ENCODE measurements at places on chromosomes 2 and 18. TPM values are rescaled to one million over a fixed set of nuclear protein-coding genes. Genes with fewer than 3 reads are reported as not detected.
A peak's percentile ranks its signal among the peaks of the same experiment; 100 is the strongest.

Gene LOXHD1
- polyA plus RNA-seq, result 0.53 TPM

Gene CRACDL
- polyA plus RNA-seq, result 2.8 TPM

Gene MOB4
- 56.6 TPM for polyA plus RNA-seq

Gene IL18R1
- 2.9 TPM for polyA plus RNA-seq

Gene CIB4
- polyA plus RNA-seq, result 0.33 TPM

Gene MEIS1
- polyA plus RNA-seq, result 123 TPM

Gene HOXD3
- 30.3 TPM for polyA plus RNA-seq

Gene TTC39C
- 9.1 TPM for polyA plus RNA-seq

Gene EPAS1
- 61.4 TPM for polyA plus RNA-seq

DNA sequence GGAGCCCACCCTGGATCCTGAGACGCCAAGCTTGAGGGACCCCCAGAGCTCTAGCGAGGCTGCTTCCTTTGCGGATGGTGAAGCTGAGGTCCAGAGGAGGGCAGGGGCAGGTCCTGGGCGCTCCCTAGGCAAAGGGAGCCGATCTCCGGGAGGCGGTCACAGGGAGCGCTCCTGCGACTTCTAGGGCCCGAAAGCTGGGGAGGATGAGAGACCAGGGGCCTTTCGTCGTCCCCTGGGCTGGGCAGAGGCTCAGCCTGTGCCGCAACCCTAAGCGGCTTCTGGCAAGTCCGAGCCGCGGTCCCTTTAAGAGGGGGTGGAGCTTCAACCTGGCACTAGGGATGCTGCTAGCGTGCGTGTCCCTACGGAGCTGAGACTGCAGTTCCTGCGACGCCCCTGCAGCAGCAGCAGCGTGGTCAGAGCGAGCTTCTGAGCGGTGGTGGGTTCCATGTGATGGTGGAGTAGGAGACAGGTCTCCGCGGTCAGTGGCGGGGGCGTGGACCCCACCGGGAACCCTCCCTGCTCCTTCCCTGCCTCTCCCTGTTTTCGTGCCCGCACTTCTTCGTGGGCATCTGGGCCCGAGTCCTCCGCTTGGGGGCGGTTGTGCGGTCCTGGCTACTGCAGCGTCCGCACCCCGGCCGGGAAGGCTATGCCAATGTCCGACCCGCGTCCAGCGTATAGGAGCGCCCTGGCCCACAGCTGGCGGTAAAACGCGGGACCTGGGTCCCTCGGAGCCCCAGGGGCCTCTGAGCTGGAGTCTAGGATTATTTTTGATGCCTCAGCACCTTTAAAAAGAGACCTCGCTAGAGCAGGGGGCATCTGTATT lies 154.6 kb downstream of the CCDC74A start:
- peak; percentile 59 for DNase-seq

DNA sequence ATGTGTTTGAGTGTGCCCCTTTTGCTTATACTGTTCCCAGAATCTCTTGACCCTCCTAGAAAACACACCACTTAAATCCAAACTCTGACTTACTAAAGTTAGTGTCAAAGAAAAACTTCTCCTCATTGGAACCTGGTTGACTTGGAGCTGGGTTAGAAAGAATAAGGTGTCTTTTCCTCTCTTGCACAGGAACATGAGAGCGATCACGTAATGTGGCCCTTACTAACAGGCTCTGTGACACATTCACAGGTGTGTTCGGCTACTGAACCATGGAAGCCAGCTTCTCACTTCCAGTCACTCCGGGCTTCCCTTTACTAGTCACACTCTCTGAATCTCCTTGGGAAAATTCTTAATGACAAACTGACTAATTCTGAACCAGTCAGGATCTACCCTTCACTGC lies 5.4 kb upstream of the POU3F3 start:
- DNase-seq, result no peak

- no peak for DNase-seq
Observed at GRCh38 chr2:28470759-28471158, 25.1 kb upstream of the PLB1 start.

GRCh38 chr18:8359481-8359880 lies 249.8 kb upstream of the RAB12 start:
- no peak for DNase-seq

GRCh38 chr18:11529081-11529480 lies 80.3 kb upstream of the SLC35G4 start:
- no peak for DNase-seq

DNA sequence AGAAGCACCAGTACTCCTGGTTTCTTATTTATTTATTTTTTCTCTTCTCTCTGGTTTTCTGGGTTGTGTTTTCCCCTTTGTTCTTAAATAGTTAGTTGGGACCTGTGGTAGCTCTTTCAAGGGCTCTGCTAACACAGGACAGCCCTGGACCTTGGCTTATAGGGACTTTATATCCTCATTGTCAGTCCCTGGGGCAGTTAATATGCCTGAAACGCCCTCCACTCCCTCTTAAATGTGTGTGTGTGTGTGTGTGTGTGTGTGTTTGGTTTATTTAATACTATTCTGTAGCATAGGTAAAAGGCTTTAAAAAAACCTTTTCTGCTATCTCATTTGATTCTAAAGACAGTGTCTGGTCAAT lies 54.6 kb downstream of the GATA6 start:
- no peak for DNase-seq

DNA sequence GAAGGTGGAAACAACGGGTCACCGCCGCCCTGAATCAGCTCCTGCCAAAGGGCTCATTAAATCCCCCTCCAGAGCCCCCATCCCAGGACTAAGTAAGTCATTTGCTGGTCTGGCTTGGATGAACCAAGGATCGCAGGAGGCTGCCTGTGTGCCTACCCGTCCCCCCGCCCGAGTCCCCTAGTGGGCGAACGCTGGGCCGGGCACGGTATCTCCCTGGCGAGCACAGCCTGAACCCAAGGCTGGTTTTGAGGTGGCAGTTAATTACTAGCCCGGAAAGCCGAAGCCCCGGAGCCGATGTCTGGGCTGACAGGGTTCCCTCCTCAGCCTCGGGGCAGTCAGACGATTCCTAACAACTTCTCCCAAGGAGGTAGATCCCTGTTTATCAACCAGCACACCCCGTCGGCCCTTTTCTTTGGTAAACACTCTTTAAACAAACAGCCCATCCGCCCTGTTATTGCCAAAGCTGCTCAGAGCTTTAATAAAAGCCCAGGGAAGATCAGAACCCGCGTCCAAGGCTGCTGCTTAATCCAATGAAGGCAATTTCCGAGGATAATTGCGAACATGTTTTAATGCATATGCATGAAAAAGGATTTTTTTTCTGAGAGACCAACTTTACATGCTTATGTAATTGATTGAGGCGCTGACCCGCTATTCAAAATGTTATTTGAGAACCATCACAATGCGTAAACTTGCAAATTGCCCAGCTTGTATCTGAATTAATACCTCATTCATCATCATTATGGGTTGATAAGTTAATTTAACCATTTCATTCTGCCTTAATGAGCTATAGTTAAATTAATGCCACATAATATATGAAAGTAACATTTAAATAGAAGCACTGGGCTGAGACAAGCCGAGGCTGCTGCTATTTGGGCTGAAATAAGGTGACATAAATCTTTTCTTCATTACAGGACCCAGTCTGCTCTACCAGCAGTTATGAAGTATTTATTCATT lies 10.5 kb downstream of the EVX2 start:
- DNase-seq, result no peak

DNA sequence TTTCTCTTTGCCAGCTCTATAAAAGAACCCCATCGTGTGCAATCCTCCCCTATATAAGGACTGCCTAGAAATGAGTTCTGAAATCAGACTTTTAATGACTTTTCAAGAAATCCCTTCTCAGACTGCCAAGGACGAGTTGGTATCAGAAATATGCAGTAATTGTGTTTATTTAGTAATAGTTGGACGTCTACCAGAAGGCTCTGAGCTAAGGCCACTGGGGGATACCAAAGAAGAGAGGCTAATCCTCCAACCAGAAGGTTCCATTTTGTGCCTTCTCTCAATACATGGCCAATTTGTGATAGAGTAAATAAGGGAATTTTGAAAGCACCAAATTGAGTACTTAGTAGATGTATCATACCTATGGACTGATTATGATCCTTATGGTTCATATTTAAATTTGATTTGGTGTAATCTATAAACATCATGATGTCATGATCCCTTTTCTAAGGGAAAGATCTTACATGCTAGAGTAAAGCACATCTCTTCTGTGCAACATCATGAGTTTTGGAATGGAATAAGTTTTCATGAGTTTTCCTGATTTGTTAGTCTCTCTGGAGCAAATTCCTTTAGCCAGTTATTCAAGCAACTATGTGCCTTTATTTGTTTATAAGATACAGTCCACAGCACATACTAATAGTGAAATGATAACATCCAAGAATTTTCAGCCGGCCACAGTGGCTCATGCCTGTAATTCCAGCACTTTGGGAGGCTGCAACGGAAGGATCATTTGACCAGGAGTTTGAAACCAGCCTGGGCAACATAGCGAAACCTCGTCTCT lies 82.2 kb upstream of the LTBP1 start:
- no peak for DNase-seq

GRCh38 chr18:58161659-58162058 lies 117.6 kb downstream of the NEDD4L start:
- DNase-seq, result no peak

- no peak for DNase-seq
Observed at GRCh38 chr2:132608311-132608710, 61.7 kb downstream of the LYPD1 start.

- DNase-seq, result no peak
Observed at GRCh38 chr2:221555494-221555846, 16.6 kb downstream of the EPHA4 start.

DNA sequence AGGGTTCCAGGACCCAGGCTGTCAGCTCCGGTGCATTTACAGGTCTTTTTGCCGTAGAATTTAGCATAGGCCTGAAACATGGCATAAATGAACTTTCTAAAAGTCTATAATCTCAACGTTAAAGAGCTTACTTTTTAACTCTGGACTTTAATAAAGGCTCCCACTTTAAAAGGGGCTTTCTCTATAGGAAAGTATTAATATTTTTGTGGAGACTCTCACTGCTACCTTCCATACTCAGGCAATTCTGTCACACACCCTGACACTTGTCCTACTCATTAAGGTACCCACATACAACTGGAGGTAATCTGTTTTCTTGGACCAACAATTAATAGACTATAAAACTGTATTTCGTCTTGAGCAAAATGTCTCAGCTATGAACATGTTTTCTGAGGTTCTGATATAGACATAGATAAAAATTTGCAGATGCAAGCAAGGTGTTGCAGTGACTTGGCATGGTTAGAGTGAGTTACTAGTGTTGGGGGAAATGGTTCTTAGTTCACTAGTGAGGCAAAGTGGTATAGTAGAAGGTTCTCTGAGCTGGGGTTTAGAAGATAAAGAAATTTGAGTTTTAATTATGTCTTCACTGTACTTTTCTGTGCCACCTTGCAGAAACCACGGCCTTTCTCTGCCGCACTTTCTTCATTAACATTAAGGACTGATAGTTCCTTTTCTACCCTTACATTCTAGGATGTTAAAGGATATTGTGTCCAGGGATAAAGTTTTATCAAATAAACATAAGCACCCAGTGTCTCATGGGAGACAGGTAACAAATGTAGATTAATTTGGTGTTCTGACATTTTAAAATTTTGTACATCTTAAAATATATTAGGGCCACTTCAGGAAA lies 10.8 kb upstream of the NR4A2 start:
- DNase-seq, result no peak

DNA sequence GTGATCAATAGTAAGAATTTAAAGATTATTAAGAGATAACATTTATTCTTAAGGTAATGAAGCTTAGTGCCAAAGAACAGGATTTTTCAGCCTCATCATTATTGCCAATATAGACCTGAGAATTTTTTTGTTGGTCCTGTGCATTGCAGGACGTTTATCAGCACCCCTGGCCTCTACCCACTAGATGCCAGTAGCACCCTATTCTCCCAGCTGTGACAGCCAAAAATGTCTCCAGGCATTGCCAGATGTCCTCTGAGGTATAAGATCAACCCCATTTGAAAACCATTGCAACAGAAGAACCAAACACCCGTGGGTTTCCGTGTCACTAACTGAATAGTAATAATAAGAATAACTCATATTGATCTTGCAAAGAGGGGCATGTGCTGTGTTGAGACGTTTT lies 700.0 kb upstream of the SOX11 start:
- no peak for DNase-seq

GRCh38 chr2:196187898-196188458 lies 16.6 kb upstream of the STK17B start:
- DNase-seq, result no peak

DNA sequence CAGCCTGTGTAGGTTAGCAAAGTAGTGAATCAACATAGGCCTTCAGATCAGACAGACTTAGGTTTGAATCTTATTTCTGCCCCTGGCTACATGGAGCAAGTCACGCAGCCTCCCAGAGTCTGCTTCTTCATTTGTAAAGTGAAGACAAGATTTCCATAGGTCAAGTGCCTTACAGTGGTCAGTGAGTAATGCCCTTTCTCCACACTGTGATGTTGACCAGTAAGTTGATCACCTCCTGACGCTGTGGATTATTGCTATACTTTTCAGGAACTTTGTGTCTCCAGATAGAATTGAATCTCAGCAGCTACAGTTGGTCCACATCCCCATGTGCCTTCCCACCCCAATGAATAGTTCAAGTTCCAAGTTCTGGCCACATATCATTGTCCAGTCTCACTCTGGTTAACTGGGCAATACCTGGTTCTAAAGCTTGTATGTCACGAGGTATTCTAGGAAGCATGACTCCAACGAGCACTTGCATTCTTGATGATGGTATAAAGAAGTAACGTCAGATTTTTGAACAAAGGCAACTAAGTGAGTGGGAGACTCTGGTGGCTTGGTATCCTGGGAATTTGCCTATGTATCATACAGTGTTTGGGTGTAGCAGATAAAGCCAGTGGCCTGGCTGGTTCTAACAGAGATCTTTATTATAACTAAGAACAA lies 2.1 kb upstream of the CLIP4 start:
- DNase-seq, result no peak

- DNase-seq, result no peak
Observed at GRCh38 chr2:1024981-1025380, 74.3 kb downstream of the SNTG2 start.

- DNase-seq, result no peak
Observed at GRCh38 chr2:217743966-217744761, 258.6 kb downstream of the TNS1 start.

- no peak for DNase-seq
Observed at GRCh38 chr2:234047361-234047760, 3.1 kb upstream of the SPP2 start.

DNA sequence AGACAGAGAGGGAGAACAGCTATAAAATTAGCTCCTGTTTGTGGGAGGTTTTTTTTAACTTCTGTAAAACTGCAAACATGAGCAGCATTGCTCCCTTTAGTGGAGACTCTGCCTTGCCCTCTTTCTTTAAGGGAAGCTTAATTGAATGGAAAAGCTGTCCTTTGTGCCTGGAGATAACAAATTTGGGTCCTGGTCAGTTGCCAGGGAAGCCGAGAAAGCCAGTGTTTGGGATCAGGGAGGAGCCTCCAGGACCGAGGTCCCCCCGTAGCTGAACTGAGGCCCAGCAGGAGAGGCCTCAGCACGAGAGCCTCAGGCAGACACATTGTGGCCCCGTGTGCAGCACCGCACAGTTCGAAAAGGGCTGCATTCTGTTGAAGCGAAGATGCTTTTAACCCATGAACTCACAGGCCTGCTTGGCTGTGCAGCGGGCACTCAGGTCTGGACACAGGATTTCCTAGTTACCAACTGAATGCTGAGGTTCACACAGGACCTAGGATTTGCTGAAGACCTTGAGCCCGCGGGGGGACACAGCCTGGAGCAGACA lies 369.7 kb downstream of the DCDC2C start:
- DNase-seq, result no peak

- peak; percentile 42 for DNase-seq
Observed at GRCh38 chr2:235255693-235256092, 238.2 kb upstream of the AGAP1 start.

All from renal cortex interstitium (tissue), 15 donors.